ENCODE measurements at places on chromosomes 12 and 14.

DNA sequence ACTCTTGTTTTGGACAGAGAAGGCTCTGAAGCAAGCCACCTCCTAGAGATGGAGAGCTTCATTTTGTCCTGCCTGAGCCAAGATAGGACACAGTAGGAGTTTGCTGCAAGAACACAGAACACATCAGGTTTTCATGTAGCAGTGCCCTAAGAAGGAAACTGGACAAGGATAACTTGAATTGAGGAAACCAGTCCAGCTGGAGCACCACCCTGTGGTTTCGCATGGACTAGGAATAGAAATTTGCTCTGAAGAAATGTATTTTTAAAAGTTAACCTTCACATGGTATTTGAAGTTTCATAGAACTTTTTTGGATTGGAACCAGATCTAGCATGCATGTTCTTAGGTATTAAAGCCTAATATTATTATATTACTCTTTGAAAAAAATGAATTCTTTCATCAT, 68.8 kb downstream of the RERG start:
- no peak for DNase-seq

- no peak for DNase-seq
Observed at GRCh38 chr12:89672589-89672979, 36.1 kb downstream of the ATP2B1 start.

GRCh38 chr12:93387780-93388179, 10.1 kb downstream of the NUDT4 start:
- no peak for DNase-seq

- DNase-seq, result no peak
Observed at GRCh38 chr12:79546466-79547043, 144.2 kb downstream of the PAWR start.

GRCh38 chr14:51609251-51609954, 42.3 kb upstream of the FRMD6 start:
- DNase-seq, result no peak

- no peak for DNase-seq
Observed at GRCh38 chr14:89167705-89168104, 249.3 kb downstream of the FOXN3 start.

DNA sequence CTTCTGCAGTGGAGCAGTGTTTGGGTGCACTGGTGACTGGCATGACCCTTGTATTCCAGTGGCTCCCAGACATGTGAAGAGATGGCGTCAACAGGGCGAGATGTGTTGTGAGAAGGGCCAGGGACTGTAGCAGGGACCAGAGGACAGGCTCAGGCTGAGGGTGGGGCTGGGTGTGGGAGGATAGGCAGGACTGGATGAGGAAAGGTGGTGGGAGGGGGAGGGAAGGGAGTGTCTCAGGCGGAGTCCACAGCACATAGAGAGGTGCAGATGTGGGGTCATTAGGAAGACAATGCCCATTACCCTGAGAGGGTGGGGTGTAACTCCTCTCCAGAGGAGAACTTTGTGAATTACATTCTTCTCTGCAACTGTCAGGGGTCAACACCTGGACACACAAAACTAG, 78.5 kb downstream of the DICER1 start:
- no peak for DNase-seq

DNA sequence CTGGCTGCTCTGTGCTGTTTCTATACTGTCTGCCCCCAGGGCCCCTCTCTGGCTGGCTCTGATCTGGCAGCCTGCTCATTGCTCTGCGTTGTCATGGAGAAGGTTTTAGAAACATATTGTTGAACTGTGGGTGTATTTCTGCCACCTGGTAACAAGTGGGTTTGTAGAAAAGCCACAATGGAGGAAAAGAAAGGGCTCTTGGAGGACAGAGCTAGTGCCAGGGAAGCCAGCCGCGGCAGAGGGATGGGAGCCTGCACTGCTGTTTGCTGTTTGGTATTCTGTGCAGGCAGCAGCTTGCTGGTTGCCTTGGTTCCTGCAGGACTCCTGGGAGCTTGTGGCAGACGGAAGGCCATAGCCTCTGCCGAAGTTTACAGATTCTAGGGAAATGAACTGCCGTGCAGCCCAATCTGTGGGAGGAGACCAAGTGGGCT, 15.1 kb downstream of the CCDC177 start:
- DNase-seq, result no peak

Measured in astrocyte of the cerebellum (primary cell).